ENCODE measurements at places on chromosomes 13 and 19. TPM values are rescaled to one million over a fixed set of nuclear protein-coding genes. Genes with fewer than 3 reads are reported as not detected.

Gene KLK2
- total RNA-seq: not detected

Gene LRRC8E
- total RNA-seq: under 0.01 TPM

Gene PSG4
- total RNA-seq: not detected

Gene C13orf42
- not detected for total RNA-seq

Gene LRRC63
- total RNA-seq: under 0.01 TPM

Gene DUS3L
- 19.6 TPM for total RNA-seq

Gene S1PR5
- total RNA-seq: under 0.01 TPM

Gene NEK5
- under 0.01 TPM for total RNA-seq

Gene ZNF793
- 0.65 TPM for total RNA-seq

Gene IFNL1
- total RNA-seq: not detected

Gene MEIS3
- total RNA-seq: 0.22 TPM

Gene ATP8B3
- 0.65 TPM for total RNA-seq

Gene ZNF540
- 0.60 TPM for total RNA-seq

Gene SIGLEC9
- 0.20 TPM for total RNA-seq

Gene SLC6A16
- total RNA-seq: 0.22 TPM

Gene ZSWIM9
- total RNA-seq: 2.2 TPM

Gene ELSPBP1
- not detected for total RNA-seq

Gene FBXO27
- 0.44 TPM for total RNA-seq

Gene ZNF99
- not detected for total RNA-seq

Gene PRPF31
- total RNA-seq: 51.9 TPM

Gene UNC13A
- under 0.01 TPM for total RNA-seq

Gene PPFIA3
- total RNA-seq: 2.8 TPM

Gene ZNF724
- total RNA-seq: 3.3 TPM

Gene SEMA6B
- 50.6 TPM for total RNA-seq

Gene KIR2DL3
- total RNA-seq: not detected

Gene TNFSF11
- not detected for total RNA-seq

Gene PLPPR3
- under 0.01 TPM for total RNA-seq

Gene CPB2
- total RNA-seq: not detected

Gene OR4F17
- not detected for total RNA-seq

Gene ZNF829
- total RNA-seq: 1.1 TPM

Gene TSHZ3
- 0.60 TPM for total RNA-seq

Gene THAP8
- 1.8 TPM for total RNA-seq

Gene VSIG10L
- under 0.01 TPM for total RNA-seq

Gene PDX1
- total RNA-seq: not detected

Gene PLVAP
- total RNA-seq: 5.2 TPM

Gene CEACAM4
- total RNA-seq: not detected

Gene ZNF714
- 3.3 TPM for total RNA-seq

Gene ZNF814
- 5.6 TPM for total RNA-seq

Gene ZIM2
- not detected for total RNA-seq

Gene CRX
- total RNA-seq: not detected

Gene CCDC194
- not detected for total RNA-seq

Gene CEACAM3
- total RNA-seq: not detected

Gene CNN1
- 0.22 TPM for total RNA-seq

Gene ZNF653
- total RNA-seq: 5.2 TPM

Gene SNAPC2
- total RNA-seq: 4.4 TPM
